ENCODE measurements at places on chromosomes 2 and 18.

GRCh38 chr18:41396861-41397260 is 558.2 kb upstream of the PIK3C3 start:
- DNase-seq: no peak

- DNase-seq: no peak
These were observed 5.3 kb downstream of the ABHD1 start for GRCh38 chr2:27128668-27129571.

DNA sequence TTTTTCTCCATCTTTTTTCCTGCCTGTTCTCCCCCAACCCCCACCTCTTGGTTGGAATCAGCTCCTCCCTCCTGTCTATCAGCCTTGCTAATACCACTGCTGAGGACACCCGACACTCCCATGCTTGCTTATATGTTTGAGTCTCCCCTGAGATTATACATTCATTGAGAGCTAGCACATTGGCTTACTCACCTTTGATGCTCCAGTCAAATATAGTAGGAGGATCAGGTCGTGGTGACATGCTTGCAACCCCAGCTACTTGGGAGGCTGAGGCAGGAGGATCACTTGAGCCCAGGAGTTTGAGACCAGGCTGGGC is 91.5 kb upstream of the CCBE1 start:
- DNase-seq: no peak

GRCh38 chr18:35389095-35389618 is 12.0 kb upstream of the ZNF396 start:
- no peak for DNase-seq

DNA sequence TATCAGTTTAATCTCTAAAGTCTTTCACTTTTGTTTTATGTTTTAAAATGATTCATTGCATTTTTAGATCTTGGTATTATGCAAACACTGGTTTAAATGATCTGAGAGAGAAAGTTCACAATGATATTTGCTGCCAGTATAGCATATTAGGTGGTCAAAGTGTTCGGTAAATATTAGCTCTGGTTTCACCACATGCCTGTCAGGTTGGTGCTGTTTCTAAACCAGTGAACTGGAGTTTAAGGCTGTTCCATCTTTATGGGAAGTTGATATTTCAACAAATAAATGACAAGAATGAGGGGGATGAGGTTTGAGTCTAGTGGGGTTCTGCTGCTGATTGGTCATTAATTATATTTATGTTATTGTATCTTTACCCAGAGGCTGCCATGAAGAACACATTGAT is 436.4 kb downstream of the DCDC2C start:
- DNase-seq: no peak
